SK-N-MC (cell line): ENCODE measurements at places on chromosomes 3 and 15.

DNA sequence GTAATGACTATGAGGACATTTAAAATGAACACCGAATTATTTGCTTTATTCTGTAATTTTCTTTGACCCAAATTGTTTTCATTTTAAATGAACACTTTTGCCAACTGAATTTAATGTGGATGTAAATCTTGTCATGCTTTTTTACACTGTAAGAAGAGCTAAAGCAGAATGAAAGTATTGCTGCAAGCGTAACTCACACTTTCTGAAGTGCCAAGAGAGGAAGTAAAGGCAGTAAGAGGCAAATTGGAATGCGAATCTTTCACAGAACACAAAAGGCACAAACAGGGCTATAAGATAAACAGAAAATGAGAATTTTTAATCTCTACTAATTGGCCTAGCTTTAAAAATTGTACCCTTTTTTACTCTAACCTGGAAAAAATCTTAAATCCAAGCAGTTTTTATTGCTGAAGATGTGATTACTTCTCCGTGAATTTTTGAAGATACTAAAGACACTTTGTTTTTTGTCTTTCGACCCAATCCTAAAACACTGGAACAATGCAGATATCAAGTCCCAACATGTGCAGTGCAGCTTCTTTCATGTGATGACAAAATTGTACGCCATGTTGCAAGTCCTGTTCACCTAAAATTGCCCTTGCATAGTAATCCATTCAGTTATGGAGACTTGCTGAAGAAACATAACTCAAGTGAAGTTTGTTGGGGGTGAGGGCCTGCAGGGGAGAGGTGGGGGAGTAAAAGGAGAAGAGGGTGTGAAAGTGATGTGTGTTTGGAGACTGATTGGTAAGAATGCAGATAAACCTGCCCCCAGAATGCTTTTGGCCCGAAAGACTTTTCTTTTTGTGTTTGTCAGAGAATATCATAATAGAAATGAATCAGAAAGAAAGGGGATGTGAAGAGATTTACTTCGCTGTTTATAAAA lies 1.4 kb downstream of the ARID3B start:
- no peak for DNase-seq

DNA sequence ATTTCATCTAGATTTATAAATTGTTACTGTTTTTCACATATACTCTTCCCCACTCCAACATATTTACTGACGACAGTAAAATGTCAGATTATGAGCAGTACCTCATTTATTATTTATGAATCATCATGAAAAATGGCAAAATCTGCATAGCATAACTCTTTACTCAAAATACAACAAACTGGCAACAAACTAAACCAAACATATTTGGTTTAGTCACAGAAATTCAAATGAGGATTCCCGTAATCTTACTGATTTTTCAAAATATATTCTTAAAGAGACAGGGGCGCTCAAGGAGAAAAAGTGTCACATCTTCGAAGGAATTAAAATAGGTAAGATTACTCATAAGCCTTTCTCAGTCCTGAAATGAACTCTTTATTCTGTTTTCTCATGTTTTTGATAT lies 3.0 kb upstream of the GPR87 start:
- no peak for DNase-seq

DNA sequence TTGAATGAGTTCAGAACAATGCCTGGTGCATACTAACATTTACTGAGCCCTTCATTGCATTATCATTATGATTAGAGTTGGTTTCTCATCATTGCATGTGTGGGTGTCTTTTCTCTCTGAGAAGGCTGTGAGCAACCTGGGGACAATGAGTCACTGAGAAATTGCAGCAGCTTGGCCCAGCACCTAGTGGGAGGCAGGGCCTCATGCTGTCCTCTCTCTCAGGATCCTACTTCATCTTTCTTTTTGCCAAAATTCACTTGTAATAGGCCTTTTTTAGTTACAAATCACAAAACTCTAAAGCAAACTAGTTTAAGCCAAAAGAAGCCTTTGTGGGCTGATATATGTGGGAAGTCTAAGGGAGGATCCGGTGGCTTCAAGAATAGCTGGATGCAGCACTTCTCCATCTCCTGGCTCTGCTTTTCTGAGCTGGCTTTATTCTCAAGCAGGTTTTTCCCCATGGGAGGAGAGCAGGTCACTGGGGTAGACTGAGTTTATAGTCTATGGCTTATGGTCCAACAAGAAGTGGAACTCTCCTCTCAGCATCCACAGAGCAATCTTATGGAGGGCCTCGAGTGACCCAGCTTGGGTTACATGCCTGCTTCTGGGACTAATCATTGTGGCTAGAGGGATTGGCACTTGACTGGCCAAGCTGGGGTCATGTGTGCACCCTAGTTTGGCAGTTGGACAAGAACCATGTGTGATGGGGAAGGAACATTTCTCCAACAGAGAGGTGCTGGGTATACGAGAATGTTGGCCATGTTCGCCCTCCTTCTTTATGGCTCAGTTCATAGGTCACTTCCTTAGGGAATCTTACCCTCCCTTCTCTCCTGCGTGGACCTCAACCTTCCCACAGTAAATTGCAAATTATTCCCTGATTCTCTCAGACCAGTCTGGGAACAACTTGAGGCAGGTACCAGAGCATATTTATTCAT lies 8.7 kb upstream of the CAMK1 start:
- DNase-seq, result no peak

DNA sequence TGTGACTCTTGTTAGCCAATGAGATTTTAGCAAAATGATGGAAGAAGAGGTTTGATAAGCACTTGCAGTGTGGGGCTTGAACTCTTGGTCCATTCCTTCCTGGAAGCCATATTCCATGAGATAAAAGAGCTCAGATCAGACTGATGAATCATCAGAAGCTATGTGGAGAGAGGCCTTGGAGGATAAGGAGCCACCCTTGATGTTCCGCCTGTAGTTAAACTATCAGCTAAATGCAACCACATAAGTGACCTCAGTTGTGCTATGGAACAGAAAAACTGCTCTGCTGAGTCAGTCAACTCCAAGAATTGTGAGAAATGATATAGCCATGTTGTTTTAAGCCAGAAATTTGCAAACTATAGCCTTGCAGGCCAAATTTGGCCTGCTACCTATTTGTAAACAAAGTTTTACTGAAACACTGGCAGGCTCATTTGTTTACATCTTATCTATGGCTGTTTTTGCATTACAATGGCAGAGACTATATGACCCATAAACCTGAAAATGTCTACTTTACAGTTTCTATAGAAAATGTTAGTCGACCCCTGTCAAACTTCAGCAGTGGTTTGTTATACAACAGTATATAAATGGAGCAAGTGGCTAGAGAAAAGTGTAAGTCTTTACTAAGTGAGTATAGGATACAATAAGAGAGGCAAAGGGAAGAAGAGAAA lies 27.6 kb upstream of the GAP43 start:
- DNase-seq, result no peak

GRCh38 chr3:183592821-183593220 lies 37.3 kb upstream of the KLHL6 start:
- no peak for DNase-seq

DNA sequence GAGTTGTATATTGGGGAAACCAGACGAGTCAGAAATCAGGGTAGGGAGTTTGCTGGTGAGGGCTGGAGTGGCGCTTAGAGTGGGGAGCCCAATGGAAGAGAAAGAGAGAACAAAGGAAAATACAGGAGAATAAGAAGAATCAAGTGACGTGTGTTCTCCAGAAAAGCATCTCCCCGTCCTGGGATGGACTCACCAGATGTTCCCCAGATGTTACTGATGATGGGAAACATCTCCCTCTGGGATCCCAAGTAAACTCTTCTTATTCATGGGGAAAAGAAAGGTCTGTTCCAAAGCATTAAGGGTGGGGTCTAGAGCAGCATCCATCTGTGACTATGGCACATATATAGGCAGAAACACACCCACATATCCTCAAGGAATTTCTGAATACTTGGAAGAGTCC lies 3.0 kb upstream of the CSRNP1 start:
- no peak for DNase-seq

GRCh38 chr15:65212097-65212496 lies 824 bp upstream of the CILP start:
- no peak for DNase-seq

DNA sequence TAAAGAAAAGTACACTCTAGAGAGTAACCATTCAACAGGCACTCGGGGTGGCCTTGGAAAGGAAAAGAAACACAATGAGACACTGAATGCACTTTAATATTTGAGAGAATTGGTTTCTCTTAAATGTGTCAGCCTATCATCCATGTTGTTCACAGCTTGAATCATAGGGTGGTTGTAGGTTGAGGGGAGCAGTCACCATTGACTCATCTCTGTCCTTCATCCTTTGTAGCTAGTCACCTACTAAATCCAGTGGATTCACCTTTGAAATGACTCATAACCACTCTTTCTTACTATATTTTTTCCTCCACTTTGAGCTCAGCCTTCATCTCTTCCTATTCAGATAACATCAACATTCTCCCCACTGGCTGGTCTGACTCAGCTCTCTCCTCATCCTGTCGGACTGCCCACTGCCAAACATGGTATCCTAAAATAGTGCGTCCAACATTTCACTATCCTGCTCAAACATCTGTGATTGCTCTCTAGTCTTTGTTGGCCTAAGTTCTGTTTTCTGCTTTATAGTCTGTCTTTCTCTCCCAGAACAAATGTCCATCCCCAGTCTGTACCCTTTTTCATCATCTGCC lies 182.7 kb upstream of the GADL1 start:
- no peak for DNase-seq

DNA sequence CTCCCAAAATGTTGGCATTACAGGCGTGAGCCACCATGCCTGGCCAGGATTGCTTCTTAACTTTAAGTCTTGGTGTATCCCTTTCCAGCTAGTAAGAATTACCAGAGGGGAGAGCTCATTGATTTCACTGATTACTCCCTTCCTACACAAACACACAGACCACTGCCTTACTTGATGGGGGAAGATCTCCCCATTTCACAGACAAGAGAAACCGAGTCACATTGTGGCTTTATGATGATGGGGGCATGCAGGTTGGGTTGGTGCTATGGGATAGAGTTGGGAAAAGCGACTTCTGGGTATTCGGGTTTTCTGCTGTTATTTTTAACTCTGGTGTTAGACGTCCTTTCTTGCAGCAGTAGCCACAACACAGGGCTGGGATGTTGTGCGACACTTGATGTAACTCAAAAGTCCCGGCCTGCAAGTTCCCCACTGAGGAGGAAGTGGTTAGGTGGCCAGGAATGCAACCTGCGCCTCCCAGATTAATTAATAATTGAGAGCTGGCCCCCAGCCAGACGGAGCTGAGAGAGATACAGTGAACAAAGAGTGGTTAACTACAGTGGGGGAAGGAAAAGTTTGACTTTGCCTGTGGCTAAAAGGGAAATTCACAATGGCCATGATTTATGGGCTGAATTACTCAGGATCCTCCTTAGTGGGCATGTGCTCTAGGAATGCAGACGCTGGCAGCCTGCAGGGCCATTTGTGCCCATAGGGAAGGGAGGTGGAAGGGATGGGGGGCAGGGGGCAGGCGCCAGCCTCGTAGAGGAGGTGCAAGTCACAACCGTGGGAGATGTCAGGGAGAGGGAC lies 63.6 kb downstream of the SMAD6 start:
- DNase-seq, result peak; percentile 93

DNA sequence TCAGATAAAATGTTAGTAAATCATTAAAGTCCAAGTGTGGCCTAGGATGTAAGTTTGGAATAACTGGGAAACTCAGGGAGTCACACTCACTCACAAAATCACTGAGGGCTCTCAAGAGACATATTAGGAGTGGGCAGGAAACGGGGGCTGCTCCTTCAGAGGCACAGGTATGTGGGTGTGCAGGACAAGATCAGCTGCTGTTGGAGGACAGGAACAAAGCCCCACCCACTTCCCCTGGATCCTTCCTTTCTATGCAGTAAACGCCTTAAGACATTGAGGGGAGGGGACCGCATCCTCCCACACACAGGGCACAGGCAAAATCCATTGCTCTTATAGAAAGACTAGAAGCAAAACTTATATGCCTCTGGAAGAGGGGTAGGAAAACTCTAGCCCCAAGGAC lies 30.2 kb downstream of the TM2D3 start:
- DNase-seq, result no peak

DNA sequence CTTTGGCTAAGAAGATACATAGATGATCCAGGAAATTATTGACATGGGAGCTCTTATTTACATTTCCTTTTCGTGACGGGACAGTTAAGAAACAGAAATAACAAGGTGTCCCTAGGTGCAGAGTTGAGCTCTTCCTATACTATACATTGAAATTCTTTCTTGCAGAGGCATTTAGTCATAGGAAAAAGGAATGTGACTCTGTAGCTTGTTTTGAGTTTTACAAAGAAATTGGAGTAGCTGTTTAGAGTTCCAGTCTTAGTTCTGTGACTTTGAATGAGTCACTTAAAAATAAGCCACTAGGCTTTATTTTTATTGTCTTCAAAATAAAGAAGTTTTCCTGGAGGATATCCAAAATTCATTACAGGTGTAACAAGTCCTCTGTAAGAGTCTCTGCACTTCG lies 723.5 kb upstream of the SGO1 start:
- DNase-seq, result no peak

- no peak for DNase-seq
Observed at GRCh38 chr3:24202071-24202470, 257.0 kb downstream of the NR1D2 start.

DNA sequence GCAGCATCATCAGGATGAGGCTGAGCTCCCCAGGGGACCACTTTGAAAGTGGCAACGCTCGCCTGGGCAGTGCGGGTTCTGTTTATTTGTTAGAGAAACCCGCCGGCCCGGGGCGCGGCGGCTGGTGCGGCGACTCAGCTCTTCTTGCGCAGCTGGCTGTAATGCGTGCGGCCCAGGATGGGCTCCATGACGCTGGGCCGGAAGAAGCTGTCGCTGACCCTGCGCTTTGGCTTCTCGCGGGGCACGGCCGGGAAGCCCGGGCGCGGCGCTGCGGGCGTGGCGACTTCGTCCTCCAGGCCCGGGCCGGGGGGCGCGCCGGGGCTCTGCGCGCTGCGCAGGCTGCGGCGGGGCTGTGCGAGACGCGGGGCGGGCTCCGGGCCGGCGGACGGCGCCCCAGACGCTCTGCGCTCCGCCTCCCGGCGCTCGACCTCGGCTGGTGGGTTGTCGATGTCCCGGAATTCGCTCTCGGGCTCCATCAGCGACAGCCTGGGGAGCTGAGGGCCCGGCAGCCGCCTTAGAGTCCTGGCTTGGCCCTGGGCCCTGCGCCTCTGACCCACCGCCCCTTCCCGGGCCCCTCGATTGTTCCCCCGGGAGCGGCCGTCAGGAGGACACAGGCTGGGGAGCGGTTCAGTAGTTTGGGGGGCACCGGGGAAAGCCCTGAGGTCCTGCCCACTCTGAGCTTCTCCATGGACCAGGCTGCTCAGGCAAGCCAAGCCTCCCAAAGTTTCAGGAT lies 10.3 kb upstream of the KIF7 start:
- no peak for DNase-seq

- DNase-seq, result no peak
Observed at GRCh38 chr3:129663045-129663446, 56.6 kb upstream of the PLXND1 start.

DNA sequence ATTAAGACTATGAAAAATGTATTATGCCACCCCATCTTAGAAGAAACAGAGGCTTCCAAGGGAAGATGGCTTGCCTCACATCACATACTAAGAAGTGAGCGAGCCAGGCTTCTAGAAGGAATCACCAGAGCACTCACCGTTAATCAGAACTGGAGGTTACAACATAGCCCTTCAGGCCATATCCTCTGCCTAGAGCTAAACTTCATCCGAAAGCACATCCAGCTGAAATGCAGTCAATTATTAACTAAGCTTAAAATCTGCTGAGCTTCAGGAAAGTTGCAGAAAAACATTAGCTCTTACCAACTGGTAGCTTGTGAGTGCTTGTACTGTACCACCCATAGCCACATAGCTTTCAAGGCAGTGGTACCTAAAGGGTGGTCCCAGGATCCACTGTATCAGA lies 483.2 kb downstream of the TBL1XR1 start:
- peak; percentile 67 for DNase-seq

GRCh38 chr3:8663177-8664061 lies 18.8 kb upstream of the SSUH2 start:
- DNase-seq, result no peak

GRCh38 chr3:56365905-56366640 lies 102.2 kb downstream of the ERC2 start:
- DNase-seq, result no peak
